ENCODE measurements at places on chromosomes 3 and 15. TPM values are rescaled to one million over a fixed set of nuclear protein-coding genes. Genes with fewer than 3 reads are reported as not detected.

Gene SLCO2A1
- not detected for total RNA-seq

Gene DUOX1
- total RNA-seq, result not detected

Gene CHRFAM7A
- not detected for total RNA-seq

Gene C3orf62
- 6.1 TPM for total RNA-seq

Gene SPATA12
- total RNA-seq, result not detected

Gene OXTR
- total RNA-seq, result 1.4 TPM

Gene WWTR1
- total RNA-seq, result 1.9 TPM

GRCh38 chr3:173584838-173585831 lies 187.6 kb downstream of the NLGN1 start:
- no peak for DNase-seq

DNA sequence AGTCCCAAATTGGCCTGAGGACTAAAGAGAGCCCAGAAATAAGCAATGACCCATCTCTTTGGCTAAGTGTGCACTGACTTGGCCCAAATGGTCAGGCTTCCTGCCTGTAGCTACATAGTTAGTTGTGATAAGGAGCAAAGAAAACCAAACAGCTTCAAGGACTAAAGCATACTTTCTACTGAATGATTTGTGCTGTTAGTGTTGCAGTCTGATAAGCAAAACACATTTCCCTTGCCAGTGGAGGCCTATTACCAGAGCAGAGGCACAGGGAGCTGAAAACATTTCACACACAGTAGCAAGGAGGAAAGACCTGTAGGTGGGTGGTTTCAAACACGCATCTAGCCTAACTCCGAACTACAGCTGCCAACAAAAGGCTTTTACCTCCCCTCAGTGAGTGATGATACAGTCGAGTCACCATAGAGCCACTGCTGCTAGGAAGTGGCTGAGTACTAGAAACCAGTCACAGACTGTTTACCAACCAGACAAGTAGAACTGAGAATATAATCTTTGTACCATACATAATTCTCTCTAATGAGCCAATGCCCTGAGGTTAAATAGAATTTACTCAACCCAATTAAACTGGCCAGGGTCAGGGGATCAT lies 222.3 kb upstream of the THBS1 start:
- DNase-seq, result no peak

DNA sequence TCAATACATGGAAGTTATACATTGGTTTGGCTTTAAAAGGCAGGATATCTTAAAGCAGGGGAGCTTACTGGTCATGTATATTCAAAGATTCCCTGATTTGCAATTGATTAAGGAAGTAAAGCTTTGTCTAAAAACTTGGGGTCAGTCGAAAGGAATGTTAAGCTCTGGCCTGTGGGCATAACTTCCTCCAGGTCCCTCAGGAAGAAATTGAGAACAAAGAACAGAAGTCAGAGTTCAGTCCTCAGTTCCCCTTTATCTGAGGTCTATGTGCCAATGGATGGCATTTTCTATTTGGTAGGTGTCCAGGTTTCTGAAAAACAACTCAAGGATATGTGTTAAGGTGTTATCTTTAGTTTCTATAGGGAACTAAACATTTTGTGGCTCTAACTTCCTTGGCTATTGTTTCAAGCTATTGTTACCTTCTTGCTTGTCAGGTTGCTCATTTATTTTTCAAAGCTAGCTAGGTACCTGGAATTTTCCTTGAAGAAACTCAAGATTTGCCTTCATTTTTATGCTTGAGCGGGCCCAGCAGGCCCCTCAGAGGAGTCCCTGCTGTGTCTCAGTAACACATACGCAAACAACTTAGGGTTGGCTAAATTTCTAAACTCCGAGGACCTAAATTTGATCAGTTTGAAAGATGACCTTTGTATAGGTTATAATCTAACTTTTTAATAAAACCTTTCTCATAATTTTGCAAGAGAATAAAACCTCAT lies 135.0 kb upstream of the UBE2E2 start:
- DNase-seq, result no peak

DNA sequence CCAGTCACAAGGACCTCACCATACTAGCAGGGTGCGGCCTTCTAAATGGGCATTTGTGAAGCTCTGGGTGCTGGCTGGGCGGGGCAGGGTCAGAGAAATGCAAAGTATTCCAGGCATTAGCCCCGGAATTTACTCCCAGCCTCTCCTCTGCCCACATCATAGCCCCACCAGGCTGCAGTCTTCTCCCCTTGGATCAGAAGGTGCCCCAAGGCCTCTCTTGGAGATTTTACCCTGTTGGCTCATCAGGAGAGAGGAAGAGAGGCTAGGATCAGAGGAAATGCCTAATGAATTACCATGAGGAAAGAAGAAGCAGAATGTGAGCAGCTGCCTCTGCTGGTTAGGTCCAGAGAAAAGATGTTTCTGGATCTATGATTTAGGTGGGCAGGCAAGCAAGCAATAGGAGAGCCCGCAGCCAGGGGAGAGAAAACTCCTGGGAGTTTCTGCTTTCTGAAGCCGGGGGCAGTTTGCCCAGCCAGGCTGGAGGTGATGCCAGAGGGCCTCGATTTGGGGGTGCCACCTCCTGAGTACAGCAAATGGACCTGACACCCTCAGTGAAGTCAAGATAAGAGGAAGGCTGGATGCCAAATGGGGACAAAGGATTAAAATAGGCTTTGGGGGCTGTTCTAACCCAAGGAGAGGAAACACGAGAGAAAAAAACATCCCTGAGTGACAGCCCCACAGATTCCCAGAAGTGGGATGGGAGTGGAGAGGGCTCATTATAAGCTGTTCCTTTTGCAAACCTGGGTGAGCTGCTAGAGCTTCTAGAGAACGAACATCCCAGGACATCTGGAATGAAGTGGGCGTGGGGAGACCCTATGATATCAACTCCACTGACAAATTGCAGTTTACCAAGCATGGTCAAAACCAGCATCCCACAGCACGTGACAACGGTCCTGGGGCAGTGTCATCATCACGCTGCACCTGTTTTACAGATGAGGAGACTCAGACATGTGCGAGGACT lies 65.4 kb downstream of the BDH1 start:
- DNase-seq, result no peak

DNA sequence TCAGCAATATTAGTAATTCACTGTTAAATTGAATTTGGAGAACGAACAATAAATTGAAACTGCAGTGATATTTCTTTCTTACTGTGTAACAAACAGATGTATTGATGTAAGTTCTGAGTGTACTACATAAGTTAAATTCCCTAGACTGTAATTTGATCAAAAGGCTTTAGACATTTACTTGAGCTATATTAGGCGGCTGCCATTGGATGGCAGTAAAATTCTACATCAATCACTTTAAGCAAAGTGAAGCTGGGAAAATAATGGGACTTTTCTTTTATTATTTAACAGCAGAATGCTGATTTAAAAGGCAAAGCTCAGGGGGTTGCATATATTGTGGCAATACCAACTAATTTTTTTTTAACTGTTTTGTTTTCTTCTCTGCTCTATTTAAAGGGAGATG lies 212.6 kb upstream of the PLSCR5 start:
- DNase-seq, result no peak

DNA sequence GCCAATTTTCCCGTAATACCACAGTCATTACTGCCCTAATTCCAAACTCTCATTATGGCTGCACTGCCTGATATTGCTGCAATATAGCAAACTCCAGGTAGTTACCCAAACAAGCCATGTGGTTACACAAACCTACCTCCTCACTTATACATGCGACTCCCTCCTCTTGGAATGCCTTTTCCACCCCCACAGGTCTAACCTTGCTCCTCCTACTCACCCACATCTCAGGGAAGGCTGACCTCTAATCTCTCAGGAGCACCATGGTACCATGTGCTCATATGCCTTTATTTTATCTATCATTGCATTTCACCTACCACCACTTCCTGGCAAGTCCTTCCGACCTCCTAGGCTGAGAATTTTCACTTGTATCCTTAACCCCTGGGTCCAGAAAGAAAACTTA lies 2.9 kb downstream of the RBPMS2 start:
- DNase-seq, result no peak

GRCh38 chr3:39149059-39149455 lies 4.3 kb downstream of the CSRNP1 start:
- DNase-seq, result no peak

GRCh38 chr3:64155328-64155727 lies 69.9 kb downstream of the PRICKLE2 start:
- DNase-seq, result no peak

DNA sequence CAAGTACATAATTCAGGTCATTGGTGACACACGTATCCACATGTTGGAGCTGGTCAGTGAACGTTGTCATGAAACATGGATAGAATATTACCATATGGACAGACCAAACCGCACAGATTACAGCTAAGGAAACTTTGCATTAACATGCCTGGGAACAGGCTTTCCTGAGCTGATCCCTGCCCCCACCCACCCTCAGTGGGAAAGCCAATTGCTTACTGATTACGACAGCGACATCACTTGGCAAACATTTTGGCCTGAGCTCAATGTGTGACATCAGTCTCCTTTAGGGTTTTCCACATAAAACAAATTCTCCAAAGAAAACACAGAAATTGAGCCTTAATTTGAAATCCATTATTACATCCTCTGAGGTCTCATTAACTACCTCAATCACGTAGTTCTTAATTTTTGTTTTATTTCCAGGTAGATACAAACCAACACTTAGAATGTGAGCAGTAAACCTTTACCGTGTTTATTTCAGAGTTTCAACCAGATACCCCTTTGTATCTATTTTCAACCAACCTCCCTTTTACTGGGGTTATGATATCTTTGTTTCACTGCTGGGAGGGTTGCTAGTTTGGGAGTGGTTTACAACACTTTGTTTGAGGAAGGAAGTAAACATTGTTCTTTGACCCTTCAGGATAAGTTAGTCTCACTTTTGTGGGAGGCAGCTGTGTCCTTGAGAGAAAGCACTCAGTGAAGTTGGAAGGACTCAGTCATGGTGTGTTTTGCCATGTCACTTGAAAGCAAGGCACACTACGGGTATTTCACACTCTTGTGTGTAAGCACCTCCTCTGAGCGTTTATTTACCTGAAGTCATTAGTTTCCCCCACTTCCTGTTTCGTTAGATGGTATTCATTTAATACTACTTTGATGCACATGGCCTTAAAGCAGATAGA lies 103.1 kb downstream of the CMSS1 start:
- DNase-seq, result no peak

DNA sequence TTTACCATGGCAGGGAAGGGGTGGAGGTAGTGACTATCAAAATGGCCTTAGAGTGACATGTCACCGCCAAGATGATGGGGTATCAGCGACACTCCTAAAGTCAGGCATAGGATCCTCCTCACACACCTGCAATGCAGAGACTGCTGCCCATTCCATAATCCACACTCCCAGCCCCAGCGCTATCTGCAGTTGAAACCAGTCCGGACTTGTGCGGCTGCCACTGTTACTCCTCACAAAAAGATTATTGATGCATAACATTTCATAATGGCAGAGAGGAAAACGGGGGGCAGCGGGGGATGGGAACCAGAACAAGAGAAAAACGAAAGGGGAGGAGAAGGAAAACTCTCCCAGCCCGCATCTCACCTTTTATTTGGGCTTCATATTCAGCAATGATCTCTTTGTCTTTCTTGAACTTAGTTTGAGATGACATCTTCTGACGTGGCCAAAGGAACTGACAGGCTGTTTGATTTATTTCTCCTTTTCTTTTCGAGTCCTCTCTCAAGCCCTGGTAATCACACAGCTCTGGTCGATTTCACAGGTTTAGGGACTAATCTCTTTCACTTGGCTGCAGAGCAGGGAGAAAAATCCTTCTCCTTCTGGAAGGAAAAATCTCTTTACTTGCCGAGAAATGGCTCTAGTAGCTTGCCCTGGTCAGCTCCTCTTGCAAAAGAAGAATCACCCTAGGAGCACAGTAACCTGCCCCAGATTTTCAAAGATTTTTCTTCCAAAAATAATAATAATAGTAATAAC lies 749 bp downstream of the SRGAP3 start:
- no peak for DNase-seq

DNA sequence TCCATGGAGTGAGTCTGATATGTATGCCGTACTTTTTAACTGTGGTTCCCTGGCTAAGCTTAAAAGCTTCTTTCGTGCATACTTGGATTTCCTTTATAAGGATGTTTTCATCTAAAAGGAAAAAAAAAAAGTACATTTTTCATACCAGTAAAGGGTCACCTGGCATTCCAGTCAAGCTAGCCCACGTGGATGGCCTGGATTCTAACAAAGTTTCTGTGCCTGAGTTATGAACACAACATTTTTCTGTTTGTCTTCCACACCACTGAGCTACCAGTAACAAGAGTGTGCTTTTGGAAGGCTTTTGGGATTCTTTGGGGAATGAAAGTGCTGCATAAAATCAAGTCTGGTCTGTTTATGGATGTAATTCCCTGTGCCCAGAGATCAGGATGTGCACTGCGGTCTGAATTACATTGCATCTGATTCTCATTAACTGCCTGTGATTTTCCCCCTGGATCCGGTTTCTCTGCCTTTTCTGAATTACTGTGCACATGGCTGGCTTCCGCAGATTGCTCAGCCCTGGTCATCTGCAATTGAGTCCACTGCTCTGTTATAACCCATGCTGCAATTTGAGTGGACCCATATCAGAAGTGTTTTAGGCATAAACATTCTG lies 38.2 kb upstream of the MAGI1 start:
- DNase-seq, result no peak

DNA sequence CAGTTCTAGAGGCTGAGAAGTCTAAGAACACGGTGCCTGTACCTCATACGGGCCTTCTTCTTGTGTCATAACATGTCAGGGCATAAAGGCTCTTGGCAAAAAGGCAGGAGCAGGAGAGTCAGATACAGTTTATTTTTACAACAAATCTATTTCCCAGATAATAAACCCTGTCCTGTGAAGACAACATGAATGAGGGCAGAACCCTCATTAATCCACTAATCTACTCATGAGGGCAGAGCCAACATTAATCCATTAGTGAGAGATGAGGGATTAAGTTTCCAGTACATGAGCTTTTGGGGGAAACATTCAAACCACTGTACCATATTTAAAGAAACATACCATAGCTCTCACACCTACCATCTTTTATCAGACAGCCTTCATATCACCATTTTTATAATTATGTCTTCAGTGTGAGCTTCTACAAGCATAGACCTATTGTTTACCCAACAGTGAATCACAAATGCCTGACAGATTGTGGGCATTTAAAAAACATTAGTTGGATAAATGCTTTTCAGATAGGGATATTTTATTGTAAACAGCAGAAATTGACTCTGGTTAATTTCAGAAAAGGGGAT lies 645.8 kb downstream of the GRM7 start:
- DNase-seq, result no peak
